ENCODE measurements at places on chromosomes 5 and 9.

- ATAC-seq, result no peak
Measured at GRCh38 chr5:112793201-112793600, 55.5 kb downstream of the APC start.

- no peak for ATAC-seq
Measured at GRCh38 chr5:171813813-171814490, 28.3 kb downstream of the SMIM23 start.

DNA sequence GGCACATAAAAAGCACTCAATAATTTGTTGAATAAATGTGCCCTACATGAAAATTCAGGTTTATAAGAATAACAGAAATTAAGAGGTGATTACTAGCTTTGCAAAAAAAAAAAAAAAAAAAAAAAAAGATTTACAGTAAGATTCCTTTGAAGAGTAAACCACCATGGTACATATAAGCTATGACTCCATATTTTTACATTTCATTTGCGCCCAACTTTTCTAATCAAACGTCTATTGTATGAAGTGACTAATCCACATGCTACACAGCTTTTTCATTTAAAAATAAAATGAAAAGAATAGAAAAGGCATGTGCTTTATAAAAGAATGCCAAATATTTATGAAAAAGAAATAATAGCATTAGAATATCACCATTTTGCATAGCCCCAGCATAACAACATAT is at the start of gene PLAC8L1:
Gene PLAC8L1 (minus strand): TSS at position 101 of the 400 bp plus-strand sequence. CDS start 1,266 bp downstream, outside the sequence.
- ATAC-seq, result no peak

- no peak for ATAC-seq
Measured at GRCh38 chr9:70805949-70806348, 315.5 kb downstream of the TRPM3 start.

GRCh38 chr9:122336866-122337555 is 33.8 kb upstream of the PTGS1 start:
- no peak for ATAC-seq

GRCh38 chr5:101977729-101978345 is 318.2 kb downstream of the SLCO4C1 start:
- peak; percentile 36 for ATAC-seq

GRCh38 chr5:161625673-161626072 is 59.8 kb upstream of the GABRA6 start:
- no peak for ATAC-seq

- ATAC-seq, result no peak
Measured at GRCh38 chr5:141532726-141533125, 43.8 kb downstream of the PCDHGC5 start.

DNA sequence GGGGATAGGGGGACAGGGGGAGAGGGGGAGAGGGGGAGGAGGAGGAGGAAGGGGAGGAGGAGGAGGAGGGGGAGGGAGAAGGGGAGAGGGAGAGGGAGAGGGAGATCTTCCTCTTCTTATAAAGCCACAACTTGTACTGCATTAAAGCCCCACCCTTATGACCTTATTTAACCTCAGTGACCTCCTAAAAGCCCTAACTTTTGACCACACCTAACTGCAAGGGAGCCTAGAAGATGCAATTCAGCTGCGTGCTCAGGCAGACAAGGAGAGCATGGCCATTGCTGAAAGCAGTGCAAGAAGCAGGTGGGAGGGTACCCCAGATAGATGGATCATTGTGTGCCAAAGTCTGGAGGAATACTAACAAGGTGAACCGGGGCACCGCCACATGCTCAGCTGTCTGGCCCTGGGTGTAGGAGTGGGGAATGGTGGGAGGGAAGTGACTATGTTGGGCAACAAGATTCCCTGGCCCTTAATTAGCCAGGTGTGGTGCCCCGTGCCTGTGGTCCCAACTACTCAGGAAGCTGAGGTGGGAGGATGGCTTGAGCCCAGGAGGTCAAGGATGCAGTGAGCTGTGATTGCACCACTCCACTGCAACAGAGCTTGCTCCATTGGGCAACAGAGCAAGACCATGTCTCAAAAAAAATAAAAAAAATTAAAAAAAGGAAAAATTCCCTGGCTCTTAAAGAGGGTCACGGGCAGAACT is 125.4 kb upstream of the BOD1 start:
- ATAC-seq, result no peak

DNA sequence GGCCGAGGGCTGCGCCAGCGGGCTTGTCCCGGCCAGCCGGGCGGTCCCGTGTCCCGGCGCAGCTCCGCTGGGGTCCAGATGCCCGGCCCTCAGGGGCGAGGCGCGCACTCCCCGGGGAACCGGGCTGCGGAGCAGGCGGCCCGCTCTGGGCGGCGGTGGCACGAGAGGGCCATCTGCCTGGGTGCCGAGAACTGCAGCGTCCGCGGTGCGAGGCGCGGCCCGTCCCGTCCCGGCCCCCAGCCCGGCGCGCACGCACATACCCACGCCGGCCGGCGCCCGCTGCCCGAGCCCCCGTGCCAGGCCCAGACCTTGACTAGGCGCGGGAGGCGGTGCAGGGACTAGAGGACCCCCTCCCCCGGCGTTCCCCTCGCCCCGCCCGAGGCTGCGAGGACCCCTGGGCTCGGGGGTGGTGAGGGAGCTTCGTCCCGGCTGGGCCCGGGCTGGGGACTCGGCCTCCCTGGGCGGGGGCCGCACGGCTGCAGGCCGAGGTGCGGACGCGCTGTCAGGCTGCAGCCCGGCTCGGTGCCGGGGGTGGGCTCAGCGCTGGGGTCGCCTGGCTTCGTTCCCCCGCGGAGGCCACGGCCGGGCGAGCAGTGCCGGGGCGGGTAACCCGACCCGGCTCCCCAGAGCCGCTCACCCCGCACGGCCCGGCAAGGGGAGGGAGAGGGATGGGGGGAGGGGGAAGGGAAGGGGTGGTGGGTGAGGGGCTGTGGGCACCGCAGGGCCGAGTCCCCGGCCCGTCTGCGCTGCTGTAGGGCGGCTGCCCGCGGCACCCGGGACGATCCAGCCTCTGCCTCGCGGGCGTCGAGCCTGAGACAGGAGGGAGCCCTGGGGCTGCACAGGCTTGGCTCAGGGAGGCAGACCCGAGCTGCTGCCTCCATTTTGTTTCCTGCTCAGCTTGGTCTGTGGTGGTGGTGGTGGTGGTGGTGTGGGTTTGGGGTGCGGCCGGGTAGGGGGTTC is 1.2 kb upstream of the NSD1 start:
- ATAC-seq, result peak; percentile 13

- ATAC-seq, result no peak
Measured at GRCh38 chr5:32339878-32340277, 27.1 kb upstream of the MTMR12 start.

- no peak for ATAC-seq
Measured at GRCh38 chr5:95081982-95082381, 202.9 kb downstream of the MCTP1 start.

DNA sequence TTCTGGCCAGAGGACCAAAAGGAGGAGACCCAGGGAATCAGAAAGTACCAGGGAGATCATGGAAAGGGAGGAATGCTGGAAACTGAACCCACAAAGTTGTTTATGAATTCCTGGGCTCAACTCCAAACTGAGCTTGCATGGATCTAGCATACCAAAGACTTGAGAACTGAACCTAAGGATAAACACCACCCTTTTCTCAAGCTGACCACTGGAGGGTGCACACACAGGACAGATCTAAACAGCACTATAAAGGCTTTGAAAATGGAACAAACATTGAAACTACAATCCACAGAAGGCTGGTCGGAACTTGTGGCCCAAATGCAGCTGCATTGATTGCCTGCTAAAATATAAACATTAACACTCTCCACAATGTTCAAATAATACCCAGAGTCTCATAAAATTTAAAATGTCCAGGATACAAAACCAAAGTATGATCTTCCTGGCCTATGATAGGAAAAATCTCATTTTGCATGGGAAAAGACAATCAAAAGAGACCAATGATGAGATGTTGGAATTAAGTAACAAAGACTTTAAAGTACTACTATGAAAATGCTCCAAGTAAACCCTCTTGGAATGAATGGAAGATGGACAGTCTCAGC is 15.6 kb upstream of the IRF1 start:
- ATAC-seq, result no peak

DNA sequence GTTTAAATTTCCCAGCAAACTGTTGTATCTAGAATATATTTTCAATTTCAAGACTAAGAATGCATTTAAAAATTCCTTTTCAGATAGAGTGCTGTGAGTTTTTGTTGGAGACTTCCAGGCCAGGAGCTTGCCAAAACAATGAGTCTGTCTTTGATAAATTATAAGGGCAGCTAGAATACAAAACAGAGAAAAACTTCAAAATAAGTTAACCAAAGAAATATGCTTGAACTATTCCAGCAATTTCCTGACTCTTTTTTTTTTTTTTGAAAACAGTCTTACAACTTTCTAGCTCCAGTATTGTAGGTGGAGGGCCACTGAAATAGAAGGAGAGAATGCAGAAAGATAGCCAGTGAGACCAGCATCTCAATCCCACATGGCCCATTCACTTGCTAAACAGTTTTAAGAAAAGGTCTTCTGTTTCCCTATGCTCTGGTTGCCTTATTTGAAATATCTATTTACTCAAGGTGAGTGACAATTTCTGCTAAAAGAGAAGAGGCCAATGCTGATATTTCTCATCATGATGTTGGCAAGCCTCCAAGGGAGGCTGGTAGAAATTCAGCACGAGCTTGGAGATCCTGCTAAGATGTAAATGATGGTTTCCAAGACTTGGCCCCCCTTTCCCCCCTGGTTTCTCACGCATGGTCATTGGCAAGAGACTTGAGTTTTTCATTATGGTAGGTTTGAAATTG is 103.2 kb downstream of the USP20 start:
- no peak for ATAC-seq

GRCh38 chr5:178536541-178537466 is 53.4 kb downstream of the COL23A1 start:
- peak; percentile 88 for ATAC-seq

GRCh38 chr9:97853844-97854695 is 1.0 kb downstream of the FOXE1 start:
- peak; percentile 93 for ATAC-seq

- no peak for ATAC-seq
Measured at GRCh38 chr5:371811-372555, 50.5 kb downstream of the AHRR start.

DNA sequence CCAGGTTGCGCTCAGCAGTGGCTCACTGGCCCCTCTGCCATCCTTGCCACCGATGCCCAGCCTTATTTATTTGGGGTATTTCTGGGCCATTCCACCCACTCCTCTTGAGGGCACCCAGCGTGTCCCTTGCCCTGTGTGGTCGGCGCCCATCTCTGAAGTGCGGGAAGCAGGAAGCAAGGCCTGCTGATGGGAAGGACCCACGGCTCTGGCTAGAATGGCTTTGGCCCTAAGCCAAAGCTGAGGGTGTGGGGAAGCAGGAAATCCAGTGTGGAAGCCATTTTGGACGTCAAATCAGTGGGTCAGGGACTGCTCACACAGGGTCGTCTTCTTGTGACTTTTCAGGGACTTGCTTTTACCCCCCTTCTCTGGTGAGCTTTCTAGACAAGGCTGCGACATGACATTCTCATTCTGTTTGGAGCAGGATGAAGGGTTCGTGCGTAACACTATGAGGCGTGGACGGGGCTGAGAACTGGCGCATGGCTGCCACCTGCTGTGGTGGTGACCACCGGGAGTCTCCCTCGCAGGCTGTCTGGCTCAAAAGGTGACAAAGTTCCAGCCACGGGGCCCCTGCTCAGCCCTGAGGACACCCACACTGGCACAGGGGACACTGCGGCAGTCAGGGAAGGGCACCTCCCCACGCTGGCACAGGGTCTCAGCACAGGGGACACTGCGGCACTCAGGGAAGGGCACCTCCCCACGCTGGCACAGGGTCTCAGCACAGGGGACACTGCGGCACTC is 50.7 kb upstream of the NKD2 start:
- ATAC-seq, result no peak

DNA sequence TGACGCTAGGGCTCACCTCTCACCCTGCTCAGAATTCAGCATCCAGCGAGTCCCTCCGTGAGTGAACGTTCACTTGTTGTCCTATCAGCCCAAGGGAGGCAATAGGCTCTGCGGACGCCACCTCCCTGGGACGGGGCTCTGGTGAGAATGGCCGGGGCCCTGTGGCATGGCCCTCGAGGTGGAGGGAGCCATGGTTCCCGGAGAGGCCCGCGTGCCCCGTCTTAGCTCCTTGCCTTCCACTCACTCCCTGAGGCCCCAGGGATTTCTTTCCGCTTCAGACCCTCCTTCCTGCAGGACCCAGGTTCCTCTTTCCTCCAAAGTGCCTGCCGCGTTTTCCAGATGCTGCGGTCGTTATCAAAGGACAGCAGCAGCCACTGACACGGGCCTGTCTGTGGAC is 21.5 kb downstream of the EXOC3 start:
- no peak for ATAC-seq

GRCh38 chr9:108413809-108414208 is 442.0 kb downstream of the ACTL7B start:
- ATAC-seq, result no peak

GRCh38 chr5:142065273-142065672 is 43.3 kb upstream of the NDFIP1 start:
- peak; percentile 68 for ATAC-seq
